ENCODE measurements at places on chromosomes 11 and 22. TPM values are rescaled to one million over a fixed set of nuclear protein-coding genes. Genes with fewer than 3 reads are reported as not detected.

GRCh38 chr11:75191330-75191717 lies 40.4 kb downstream of the SLCO2B1 start:
- DNase-seq = no peak
- H3K4me3 ChIP-seq = no peak overlapping the region
- peaks cover 3% of the 10 kb centered on the region for H3K27me3 ChIP-seq
- no peaks in the 10 kb centered on the region for H3K4me1 ChIP-seq
- H3K36me3 ChIP-seq = no peaks in the 10 kb centered on the region

- no peaks in the 10 kb centered on the region for H3K27me3 ChIP-seq
- no peak overlapping the region for H3K27ac ChIP-seq
- no peak overlapping the region for H3K4me3 ChIP-seq
- no peaks in the 10 kb centered on the region for H3K36me3 ChIP-seq
These were observed 86.1 kb upstream of the ARHGAP20 start for GRCh38 chr11:110798201-110798900.

DNA sequence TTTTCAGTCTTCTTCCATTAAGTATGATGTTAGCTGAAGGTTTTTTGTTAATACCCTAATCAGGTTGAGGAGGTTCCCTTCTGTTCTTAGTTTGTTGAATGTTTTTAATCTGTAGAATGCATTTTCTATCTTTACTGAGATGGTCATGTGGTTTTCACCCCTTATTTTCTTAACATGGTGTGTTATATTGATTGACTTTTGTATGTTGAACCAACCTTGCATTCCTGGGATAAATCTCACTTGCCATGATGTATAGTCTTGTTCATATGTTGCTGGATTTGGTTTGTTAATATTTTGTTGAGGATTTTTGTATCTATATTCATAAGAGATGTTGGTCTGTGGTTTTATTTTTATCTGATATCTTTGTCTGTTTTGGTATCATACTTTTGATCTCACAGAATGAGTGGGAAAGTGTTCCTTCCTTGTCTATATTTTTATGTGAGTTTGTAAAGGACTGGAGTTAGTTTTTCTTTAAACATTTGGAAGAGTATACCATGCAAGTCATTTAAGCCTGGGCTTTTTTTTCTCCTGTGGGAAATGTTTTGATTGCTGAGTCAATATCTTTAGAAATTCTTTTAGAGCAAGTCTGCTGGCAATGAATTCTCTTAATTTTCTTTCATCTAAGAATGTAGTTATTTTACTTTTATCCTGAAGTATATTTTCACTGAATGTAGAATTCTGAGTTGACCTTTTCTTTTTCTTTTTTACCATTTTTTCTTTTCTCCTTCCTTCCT lies 5.5 kb upstream of the P4HA3 start:
- DNase-seq = no peak
- no peaks in the 10 kb centered on the region for H3K36me3 ChIP-seq
- H3K4me3 ChIP-seq = no peak overlapping the region
- H3K4me1 ChIP-seq = no peaks in the 10 kb centered on the region
- H3K27me3 ChIP-seq = peaks cover 1% of the 10 kb centered on the region

GRCh38 chr11:69918938-69919650 lies 99.9 kb upstream of the FGF3 start:
- H3K36me3 ChIP-seq = no peaks in the 10 kb centered on the region
- H3K27me3 ChIP-seq = peaks cover 4% of the 10 kb centered on the region
- H3K4me1 ChIP-seq = peaks cover 24% of the 10 kb centered on the region
- no peak for DNase-seq

GRCh38 chr11:65973439-65974110 lies 12.0 kb downstream of the SART1 start:
- peaks cover 5% of the 10 kb centered on the region for H3K4me1 ChIP-seq
- H3K27ac ChIP-seq = no peak overlapping the region
- H3K4me3 ChIP-seq = no peak overlapping the region
- H3K36me3 ChIP-seq = peaks cover 8% of the 10 kb centered on the region
- DNase-seq = no peak

GRCh38 chr22:19637408-19638281 lies 76.7 kb upstream of the SEPTIN5 start:
- no peak overlapping the region for H3K4me3 ChIP-seq
- DNase-seq = no peak
- no peak overlapping the region for H3K27ac ChIP-seq
- H3K36me3 ChIP-seq = no peaks in the 10 kb centered on the region

GRCh38 chr11:35133656-35134055 lies 5.3 kb upstream of the CD44 start:
- H3K27ac ChIP-seq = peak overlapping the region; percentile 63
- H3K4me3 ChIP-seq = no peak overlapping the region
- H3K4me1 ChIP-seq = peaks cover 38% of the 10 kb centered on the region
- no peaks in the 10 kb centered on the region for H3K36me3 ChIP-seq

- H3K27me3 ChIP-seq = no peaks in the 10 kb centered on the region
- H3K27ac ChIP-seq = peak overlapping the region; percentile 76
- H3K4me3 ChIP-seq = no peak overlapping the region
- H3K4me1 ChIP-seq = peaks cover 38% of the 10 kb centered on the region
These were observed 19.0 kb upstream of the SCGB1A1 start for GRCh38 chr11:62399878-62400266.

DNA sequence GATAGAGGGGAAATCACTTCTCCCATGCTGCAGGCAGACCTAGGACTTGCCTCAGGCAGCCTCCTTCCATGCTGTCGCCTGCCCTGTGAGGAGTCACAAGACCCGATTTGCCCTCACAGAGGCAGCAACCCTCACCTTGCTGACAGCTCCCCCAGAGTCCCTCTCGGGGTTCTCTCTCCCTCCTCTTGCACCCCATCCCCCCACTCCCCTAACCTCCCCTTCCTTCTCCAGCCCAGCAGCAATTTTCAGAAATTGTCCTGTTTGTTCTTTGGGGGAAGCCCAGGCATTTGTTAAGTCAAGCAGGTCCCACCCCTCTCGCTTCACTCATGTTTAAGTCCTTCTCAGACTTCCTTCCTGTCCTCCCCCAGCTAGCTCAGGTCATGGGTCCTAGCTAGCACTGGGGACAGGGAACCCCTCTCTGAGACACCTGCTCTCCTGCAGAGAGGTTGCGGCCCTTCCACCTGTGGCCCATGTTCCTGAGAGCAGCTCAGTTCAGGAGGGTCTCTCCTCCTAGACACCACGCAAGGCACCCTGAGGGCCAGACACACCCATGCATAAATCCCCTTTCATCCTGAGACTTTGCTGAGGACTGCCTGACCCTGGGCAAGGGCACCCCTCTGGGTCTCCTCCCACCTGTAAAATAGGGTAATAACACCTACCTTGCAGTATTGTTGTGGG lies 6.3 kb upstream of the FXYD2 start:
- no peak for DNase-seq
- H3K4me3 ChIP-seq = no peak overlapping the region
- no peaks in the 10 kb centered on the region for H3K4me1 ChIP-seq
- H3K27me3 ChIP-seq = peaks cover 7% of the 10 kb centered on the region

- no peaks in the 10 kb centered on the region for H3K36me3 ChIP-seq
- H3K4me1 ChIP-seq = no peaks in the 10 kb centered on the region
- no peak overlapping the region for H3K27ac ChIP-seq
- no peak overlapping the region for H3K4me3 ChIP-seq
These were observed 32.5 kb downstream of the MRGPRX2 start for GRCh38 chr11:19027829-19028595.

- H3K27me3 ChIP-seq = no peaks in the 10 kb centered on the region
- H3K4me1 ChIP-seq = peaks cover 9% of the 10 kb centered on the region
- no peaks in the 10 kb centered on the region for H3K36me3 ChIP-seq
- no peak for DNase-seq
These were observed 22.9 kb upstream of the JAM3 start for GRCh38 chr11:134045799-134046635.

DNA sequence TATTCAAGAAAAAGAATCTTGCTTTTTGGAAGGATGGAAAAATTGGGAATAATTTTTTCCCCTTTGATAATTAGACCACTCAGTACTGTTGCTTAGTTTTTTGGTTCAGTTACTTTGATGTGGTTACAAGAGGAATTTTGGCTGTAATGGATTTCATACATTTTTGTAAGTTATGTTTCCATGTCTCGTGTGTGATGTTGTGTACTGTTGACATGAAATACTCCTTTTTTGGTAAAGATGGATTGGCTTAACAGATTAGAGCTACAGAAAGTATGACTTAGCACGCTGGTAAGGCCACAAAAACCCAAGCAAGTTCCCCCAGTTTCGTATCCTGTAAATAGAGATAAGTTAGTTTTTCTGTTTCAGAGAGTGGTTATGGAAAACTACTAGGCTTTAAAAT lies 11.9 kb downstream of the TBCEL start:
- no peak for DNase-seq
- H3K4me1 ChIP-seq = no peaks in the 10 kb centered on the region
- H3K27ac ChIP-seq = no peak overlapping the region
- no peaks in the 10 kb centered on the region for H3K27me3 ChIP-seq
- H3K4me3 ChIP-seq = no peak overlapping the region

DNA sequence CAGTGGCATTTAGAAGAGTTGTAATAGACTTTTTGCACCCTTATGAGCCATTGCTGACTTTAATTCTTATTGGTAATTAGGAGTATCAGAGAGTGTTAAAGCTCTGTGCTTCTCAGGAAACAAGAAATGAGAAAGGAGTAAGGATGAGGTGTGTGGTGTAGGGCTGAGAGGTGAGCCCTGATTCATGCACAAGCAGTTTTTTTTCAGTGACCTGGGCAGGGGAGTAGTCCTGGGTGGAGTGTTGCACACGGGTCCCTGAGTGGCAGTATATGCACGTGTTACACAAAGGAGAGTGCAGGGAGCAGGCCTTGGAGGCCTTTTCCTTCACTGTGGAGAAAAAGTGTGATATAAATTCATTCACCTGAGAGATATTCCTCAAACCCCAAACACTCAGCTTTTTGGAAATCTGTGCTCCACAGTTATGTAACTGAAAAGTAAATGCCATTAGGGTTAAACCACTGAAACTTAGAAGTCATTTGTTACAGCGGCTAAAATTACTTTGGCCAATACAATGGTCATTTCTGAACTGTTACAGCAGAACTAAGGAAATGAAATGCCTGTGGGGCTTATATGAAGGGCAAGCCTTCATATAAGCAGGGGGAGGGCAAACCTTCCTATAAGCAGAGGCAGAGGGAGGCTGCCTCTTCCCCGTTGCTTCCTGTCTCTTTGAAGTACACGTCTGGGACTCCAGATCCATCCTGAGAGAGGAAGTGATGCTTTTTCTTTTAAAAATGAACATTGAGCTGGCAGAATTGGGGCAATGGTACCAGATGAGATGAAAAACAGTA lies 62.6 kb upstream of the OLFML1 start:
- no peaks in the 10 kb centered on the region for H3K4me1 ChIP-seq
- no peak overlapping the region for H3K4me3 ChIP-seq
- no peak overlapping the region for H3K27ac ChIP-seq
- DNase-seq = no peak
- H3K36me3 ChIP-seq = no peaks in the 10 kb centered on the region
- H3K27me3 ChIP-seq = no peaks in the 10 kb centered on the region

DNA sequence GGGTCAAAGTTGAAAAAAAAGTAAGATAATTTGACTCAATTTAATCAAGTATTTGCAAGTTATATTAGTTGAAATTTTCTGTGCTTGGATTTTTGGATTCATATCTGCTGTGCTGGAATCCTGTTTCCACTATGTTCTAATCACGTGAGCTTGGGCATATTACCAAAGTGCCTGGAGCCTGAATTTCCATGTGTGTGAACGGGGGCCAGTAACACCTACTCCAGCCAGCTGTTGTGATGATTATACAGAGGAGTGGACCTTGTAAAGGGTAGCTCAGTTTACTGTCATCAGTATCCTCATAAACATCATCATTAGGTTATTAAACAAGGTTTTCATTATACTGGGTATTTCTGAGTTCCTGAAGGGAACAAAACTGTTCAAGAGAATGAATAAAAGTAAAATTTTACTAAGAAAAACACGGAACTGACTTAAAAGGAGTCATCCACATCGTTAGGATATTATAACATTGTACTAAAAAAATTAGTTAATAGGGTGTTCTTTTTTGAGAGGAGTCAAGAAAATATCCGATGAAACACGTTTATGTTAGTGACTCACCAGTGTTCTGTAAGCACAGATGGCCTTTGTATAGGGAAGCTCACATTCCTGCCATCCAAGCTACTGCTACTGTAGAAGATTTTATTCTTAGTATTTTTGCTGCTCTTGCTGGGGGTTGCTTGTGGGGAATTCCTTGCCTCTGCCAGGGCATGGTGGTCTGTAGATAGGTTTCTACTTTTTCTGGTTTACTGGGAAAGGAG lies 144.1 kb downstream of the ARHGAP42 start:
- no peak overlapping the region for H3K27ac ChIP-seq
- H3K4me3 ChIP-seq = no peak overlapping the region
- no peak for DNase-seq
- H3K4me1 ChIP-seq = peaks cover 4% of the 10 kb centered on the region

DNA sequence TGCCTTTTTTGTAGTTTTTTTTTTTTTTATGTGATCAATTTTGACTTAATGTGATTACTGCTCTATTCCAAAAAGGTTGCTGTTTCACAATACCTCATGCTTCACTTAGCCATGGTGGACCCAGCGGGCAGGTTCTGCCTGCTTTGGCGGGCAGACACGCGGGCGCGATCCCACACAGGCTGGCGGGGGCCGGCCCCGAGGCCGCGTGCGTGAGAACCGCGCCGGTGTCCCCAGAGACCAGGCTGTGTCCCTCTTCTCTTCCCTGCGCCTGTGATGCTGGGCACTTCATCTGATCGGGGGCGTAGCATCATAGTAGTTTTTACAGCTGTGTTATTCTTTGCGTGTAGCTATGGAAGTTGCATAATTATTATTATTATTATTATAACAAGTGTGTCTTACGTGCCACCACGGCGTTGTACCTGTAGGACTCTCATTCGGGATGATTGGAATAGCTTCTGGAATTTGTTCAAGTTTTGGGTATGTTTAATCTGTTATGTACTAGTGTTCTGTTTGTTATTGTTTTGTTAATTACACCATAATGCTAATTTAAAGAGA lies 12.5 kb downstream of the CCND1 start:
- H3K4me3 ChIP-seq = no peak overlapping the region
- no peaks in the 10 kb centered on the region for H3K27me3 ChIP-seq
- no peak overlapping the region for H3K27ac ChIP-seq
- H3K36me3 ChIP-seq = peaks cover 20% of the 10 kb centered on the region
- no peak for DNase-seq
- peaks cover 33% of the 10 kb centered on the region for H3K4me1 ChIP-seq

DNA sequence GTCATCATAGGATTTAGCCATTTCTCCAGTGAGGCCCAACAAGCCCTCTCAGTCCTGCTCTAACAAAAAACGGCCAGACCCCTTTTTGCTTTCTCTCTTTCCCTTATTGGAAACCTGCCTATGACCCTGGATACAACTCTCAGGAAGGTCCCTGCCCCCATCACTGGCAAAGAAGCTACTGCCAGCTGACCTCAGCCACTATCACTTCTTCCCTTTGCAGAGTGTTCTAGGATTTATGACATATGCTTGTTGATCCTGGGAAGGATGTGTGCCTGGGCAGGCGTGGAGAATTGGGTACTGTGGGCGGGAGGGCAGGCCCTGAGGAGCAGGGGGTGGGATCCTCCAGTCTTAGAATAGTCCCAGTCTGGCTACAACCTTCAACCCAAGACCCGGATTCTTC lies 7.5 kb downstream of the PGAP2 start:
- H3K4me1 ChIP-seq = no peaks in the 10 kb centered on the region
- H3K27ac ChIP-seq = no peak overlapping the region
- H3K27me3 ChIP-seq = no peaks in the 10 kb centered on the region

PGA5 gene
- not detected for total RNA-seq

OR5P2 gene
- total RNA-seq = not detected

TBX1 gene
- 91.7 TPM for total RNA-seq

NCF4 gene
- not detected for total RNA-seq

DDI1 gene
- total RNA-seq = not detected

APOBEC3B gene
- total RNA-seq = 15.6 TPM

ROBO4 gene
- 0.26 TPM for total RNA-seq

FGF3 gene
- total RNA-seq = not detected
